ENCODE measurements at places on chromosomes 7 and 10.

DNA sequence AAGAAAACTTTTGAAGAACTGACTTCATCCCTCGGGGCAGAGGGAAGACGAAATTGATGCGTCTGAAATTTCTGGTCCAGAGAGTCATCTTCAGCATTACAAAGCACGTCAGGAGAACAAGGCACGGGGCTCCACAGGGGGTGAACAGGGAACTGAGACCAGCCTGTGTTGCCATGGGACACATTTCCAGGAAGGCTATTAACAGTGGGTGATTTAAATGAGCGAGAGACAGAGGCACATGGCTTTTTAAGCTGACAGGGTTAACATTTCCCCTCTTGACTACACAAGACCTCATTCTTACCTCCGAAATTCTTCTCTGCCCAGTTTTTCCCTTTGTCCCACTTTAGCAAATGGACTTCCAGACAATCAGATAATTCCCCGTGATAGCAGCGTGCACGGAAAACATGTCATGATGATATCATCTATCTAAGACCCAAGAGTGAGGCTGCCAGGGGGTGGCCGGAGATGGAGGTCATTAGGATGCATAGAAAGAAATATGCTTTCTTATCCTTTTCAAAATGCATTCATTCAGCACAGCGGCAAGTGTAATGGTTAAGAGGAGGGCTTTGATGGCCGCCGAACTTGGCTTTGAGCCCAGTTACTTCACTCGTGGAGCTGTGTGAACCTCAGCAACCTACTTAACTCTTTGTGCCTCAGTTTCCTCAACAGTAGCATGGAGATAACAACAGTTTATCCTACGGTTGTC, 248.0 kb downstream of the PRPF18 start:
- peak; percentile 64 for DNase-seq

DNA sequence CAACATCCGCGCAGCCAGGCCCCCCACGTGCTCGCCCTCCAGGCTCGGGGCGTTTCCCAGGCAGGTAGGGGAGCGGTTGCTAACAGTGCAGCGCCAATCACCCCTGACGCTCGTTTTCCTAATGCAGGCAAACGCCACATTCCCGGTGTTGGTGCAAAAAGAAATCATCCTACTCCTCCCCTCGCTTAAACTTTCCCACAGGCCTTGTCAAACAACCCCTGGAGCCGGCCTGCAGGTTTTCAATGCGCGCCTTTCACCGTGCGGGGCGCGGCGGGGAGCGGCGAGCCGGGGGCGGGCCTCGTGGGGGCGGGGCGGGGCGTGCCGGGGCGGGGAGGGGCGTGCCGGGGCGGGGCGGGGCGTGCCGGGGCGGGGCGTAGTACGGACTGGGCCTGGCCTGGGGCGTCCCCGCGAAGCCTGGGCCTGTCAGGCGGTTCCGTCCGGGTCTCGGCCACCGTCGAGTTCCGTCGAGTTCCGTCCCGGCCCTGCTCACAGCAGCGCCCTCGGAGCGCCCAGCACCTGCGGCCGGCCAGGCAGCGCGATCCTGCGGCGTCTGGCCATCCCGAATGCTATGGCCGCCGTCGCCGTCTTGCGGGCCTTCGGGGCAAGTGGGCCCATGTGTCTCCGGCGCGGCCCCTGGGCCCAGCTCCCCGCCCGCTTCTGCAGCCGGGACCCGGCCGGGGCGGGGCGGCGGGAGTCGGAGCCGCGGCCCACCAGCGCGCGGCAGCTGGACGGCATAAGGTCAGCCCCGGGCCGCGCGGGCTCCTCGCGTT, at the start of gene ECHDC3:
Gene ECHDC3 (plus strand): TSS at position 374 of the 770 bp plus-strand sequence. CDS start 195 bp downstream, at position 569.
- peak; percentile 76 for DNase-seq

DNA sequence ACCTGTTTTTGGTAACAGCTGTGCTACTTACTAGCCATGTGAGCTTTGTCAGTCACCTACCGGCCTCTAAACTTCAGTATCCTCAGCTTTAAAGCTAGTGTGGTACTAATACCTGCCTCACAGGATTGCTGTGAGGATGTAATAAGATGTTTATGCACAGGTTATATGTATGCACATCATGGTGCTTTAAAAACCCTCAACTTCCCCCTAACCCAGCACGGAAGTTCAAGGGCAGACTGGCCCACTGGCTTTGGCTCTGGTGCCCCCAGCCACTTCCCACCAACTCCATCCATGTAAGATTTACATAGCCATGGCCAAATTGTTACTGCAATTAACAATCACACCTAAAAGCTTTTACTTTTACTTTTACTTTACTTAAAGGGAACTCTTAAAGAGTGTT, 676.0 kb upstream of the GALNT17 start:
- DNase-seq = no peak

DNA sequence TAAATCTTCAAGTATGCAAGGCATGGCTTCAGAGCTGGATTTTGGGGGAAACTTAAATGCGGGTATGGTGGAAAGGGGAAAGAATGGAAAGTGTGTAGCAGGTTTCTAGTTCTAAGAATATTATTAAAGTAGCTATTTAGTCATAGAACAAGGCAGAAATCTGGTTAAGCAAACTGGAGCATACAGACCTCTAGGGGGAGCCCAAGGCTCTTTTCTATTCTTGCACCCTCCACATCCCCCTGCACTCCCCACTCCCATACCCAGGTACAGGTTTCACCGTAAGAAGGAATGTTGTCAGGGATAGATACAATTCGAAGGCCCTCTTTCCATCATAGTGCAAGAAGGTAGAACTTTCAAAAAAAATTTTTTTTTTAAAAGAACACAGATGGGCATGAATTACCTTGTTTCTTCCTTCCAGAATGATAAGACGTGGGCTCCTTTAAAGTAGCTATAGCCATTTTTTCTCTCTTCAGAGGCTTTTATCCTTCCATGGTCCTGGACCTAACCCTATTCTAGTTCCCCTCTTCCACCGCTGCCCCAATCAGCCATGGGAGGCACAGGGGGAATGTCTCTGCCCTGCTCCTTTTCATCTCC, 41.5 kb upstream of the SMIM30 start:
- peak; percentile 28 for DNase-seq

GRCh38 chr10:110577056-110577455, 9.6 kb downstream of the SMC3 start:
- no peak for DNase-seq

DNA sequence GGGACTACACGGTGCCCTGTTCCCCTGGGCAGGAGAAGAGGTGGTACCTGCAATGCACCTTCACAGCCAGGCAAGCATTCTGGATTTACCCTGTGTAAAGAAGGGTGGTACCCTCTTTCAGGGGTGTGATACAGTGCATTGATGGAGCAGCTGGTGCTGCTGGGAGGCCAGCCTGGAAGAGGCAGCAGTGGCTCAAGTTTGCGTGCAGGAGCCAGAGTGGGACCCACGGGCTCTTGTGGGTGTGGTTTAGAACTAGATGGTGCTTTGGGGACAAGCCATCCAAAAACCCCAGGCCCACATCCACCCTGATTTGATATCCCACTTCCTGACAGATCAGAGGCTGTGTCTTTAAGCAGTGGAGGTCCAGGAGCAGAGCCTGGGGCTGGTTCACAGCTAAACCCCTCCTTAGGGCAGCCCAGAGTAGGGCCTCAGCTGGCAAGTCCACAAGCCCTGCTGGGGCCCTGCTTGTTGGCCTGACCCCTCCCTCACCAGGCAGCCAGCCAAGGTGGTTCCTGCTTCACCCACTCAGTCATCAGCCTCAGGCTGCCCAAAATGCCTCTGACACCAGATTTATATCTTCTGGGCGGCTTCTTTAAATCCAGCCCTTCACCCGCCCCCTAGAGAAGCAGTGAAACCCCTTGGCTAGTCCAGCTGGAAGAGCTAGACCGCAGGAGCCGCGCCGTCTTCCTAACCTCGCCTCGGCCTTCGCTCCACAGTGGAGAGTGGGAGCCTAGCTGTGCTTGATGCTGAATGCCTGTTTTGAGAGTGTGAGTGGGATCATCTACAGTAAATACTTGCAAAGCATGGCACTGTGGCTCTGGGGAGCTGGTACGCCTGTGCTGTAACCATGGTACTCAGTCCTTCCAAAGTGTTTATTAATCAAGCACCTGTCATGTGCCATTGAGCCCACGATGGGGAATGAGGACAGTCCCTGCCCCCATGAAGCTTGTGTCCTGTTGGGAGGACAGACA, 1.4 kb upstream of the ASIC3 start:
- DNase-seq = no peak

- DNase-seq = no peak
Observed at GRCh38 chr7:23369100-23369499, 70.0 kb downstream of the MALSU1 start.

DNA sequence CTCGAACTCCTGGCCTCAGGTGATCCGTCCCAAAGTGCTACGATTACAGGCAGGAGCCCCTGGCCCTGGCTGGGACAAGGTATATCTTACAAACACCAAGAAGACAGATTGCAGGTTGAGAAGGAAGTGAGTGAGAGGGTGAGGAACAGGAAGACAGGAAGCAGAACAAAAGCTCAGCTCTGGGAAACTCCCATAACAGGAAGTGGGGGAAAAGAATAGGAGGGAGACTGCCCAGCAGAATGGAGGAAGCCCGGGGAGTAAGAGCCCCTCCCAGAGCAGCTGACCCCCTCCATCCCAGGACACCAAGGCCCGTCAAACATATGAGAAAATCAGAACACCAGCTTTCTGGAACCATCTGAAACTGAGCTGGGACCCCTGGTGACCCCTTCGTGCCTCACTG, 2.9 kb downstream of the TECPR1 start:
- DNase-seq = peak; percentile 58

DNA sequence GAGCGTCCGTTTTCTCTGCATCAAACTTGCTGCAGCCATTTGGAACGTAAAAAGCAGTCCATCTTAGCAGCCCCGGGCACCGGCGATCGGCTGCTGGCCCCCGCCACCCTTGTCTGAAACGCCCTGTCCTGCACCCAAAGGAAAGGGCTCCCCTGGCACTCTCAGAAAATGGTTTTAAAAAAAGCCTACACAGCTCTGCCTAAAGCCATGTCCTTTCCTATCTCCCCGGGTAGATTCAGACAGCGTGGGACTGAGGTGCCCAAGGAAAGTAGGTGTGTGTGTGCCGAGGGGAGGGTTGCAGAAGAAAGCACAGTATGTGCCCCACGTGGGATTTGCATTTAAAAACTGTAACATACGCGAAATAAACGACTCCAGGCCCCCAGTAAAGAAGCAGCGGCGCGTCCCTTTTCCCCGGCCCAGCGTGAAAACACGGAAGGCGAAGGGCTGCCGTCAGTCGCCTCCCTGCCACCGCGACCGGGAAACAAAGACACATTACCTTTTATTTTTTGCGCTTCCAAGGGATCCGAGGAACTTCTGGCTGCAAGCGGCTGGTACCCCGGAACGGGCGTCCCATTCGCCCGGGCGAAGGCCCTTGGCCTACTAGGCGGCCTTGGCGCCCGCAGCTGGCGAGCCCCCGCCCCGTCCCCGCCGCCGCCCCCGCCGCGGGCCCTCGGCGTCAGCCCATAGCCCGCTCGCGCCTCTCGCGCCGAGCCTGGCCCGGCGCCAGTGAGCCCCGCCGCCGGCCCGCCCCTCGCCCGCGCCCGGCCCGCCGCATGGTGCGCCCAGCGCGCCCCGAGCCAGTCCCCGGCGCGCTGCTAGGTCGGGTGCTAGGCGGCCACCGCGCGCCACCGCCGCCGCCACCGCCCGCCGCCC, 304.6 kb downstream of the PRPF18 start:
- peak; percentile 76 for DNase-seq

DNA sequence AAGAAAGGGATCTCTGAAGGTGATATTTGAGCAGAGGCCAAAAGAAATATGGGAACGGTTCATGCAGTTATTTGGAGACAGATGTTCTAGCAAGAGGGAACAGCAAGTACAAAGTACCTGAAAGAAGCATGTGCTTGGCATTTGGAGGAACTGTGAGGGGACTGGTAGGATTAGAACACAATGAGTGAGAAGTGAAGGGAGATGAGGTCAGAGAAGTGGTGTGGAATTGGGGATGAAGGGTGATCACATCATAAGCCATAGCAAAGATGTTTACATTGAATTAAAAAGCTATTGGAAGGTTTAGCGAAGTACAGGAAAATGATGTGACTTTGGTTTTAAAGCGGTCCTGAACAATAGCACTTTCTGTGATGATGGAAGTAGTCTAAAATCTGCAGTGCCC, 402.4 kb upstream of the LRGUK start:
- DNase-seq = no peak

DNA sequence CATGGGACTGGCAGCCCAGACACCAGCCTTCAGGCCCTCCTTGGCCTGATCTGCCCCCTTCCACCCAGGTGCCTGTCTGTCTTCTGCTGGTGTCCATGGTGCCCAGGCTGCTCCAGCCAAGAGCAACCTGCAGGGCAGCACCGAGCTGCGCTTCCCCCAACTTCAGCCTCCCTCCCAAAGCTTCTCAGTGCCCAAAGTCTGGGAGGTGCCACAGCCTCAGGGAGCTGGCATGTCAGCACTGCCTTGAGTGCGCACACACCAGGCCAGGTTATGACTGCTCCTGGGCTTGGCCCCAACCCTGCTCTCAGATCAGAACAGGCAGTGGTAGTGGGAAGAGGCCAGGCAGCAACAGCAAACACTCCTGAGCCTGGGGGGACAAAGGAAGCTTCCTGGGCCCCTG, 304.6 kb upstream of the NRG3 start:
- no peak for DNase-seq

DNA sequence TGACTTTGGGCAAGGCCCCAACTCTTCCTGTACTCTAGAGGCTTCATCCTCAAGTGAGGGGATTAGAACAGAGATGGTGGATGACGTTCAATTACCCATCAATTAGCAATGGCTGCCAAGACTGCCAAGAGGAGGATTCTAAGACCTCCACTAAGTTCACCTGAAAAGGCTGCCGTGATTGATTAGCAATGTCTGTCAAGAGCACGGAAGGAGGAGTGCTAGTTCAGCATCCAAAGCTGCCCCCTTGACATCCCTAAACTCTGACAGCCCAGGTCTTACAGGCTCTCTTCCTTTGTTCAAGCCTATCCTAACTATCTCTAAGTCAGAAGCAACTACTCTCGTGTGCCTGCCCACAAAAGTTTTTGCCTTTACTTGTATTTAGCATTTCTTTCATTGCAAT, 68.4 kb downstream of the FAM53B start:
- DNase-seq = no peak

GRCh38 chr7:42452356-42452755, 215.3 kb upstream of the GLI3 start:
- no peak for DNase-seq

- peak; percentile 80 for DNase-seq
Observed at GRCh38 chr10:110864662-110865140, 7.0 kb upstream of the PDCD4 start.

GRCh38 chr7:100091411-100092181, 2.8 kb downstream of the COPS6 start:
- DNase-seq = no peak

GRCh38 chr7:136045181-136045580, 68.0 kb upstream of the MTPN start:
- DNase-seq = no peak

DNA sequence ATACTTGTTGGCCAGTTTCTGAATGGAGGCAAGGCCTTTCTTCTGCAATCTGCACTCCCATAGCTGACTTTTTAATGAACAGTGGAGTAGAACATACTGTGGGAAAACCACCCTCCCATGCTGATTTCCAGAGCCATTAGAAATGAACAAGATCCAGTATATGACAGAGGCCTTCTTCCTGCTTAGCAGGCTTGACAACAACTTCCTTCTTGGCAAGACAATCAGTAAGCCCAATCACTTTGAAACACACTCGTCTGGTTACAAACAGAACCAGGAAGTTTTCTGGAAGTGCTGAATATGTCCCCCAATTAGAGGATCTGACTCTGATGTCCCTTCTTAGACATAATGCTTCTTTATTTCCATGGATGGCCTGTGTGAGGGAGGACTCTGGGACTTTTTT, 103.4 kb downstream of the SAMD9 start:
- no peak for DNase-seq

GRCh38 chr7:135200821-135201331, 10.4 kb downstream of the WDR91 start:
- DNase-seq = no peak

Measured in suppressor macrophage treated with lipopolysaccharide for 1 hour (primary cell).